ENCODE measurements at places on chromosomes 1 and 21.

- DNase-seq = no peak
Observed at GRCh38 chr21:16102113-16102512, 372.3 kb downstream of the USP25 start.

DNA sequence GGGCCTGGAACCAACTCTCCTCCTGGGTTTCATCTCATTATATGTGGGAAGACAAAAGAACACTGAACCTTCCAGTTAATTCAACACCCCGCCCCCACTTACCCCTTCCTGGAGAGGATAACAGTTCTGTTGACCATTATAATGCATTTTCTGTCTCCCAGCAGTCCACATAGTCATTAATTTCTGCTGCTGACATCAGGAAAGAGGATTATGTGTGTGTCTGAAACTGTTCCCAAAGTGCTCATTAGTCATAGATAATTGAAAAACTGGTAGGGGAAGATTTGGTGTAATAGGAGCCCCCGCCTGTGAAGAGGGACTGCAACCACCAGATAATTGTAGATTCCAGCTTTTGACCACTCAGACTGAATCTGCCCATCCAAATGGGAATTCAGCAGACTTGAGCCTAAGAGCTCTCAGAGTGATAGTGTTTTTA, 208.7 kb downstream of the FGGY start:
- no peak for DNase-seq

GRCh38 chr1:29343908-29344307, 107.6 kb downstream of the PTPRU start:
- no peak for DNase-seq

DNA sequence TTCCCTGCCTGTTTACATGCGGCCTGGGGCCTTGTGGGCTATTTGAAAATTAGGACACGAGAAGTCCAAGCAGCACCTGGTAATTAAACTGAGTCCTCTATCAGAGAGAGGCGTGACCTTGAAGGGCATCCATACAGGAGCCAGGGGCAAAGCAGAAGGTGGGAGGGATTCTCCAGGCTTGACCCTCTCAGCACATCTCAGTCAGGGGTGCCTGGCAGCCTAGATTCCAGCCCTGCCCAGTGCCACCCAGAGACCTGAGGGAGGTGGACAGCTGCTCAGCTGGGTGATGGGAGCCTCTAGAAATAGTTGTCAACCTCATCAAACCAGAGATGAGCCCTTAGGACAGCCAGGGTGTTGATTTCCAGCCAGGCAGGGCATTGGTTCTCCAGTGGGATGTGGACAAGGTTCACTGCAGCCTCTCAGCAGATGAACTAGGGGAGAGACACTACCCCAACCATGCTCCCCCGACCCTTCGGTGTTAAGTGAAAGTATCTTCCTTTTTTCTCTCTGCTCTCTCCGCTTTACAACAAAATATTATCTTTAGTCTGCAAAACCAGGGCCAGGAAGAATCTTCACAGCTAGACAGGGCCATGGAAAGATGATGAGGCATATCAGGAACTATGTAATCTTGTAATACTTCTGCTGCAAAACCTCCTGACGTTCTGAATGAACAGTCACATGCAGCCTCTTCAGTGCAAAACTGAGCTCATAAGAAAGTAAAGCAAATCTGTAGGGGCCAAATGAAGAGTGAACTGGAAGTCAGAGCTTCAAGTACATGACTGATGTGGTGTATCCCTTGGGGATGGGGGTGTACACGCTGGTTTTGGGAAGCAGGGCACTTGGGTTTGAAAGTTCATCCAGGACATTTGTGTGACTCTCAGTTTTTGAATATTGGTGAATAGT, 35.9 kb upstream of the ATP5PO start:
- no peak for DNase-seq

- no peak for DNase-seq
Observed at GRCh38 chr1:9892563-9893528, 17.2 kb downstream of the CTNNBIP1 start.

Measured in left hindlimb (tissue), 1 donor.